Stimulated activated CD4-positive, alpha-beta T cell treated with anti-CD3 and anti-CD28 coated beads, Interleukin-1b, Interleukin-23, amount 100 ng/mL, for 1 hour (primary cell): ENCODE measurements at places on chromosomes 1 and 21.

DNA sequence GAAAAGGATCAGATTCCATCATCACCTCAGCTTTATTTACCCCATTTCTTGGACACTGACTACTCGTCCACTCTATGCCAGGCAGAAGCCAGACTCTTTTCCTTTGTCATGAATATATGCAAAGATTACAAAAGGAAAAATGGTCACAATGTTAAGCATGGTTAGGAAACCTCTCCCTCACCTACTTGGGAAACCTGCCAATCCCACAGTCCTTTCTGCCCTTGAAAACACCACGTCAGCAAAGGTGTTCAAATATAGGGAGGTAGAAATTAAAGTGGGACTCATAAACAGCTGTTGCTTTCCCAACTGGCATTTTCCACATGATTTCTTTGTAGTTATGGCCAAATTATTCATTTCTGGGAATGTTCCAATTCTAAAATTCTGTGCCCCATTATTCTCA lies 16.2 kb upstream of the ATP13A2 start:
- DNase-seq = no peak

- DNase-seq = no peak
Measured at GRCh38 chr21:36246080-36246631, 73.8 kb upstream of the MORC3 start.

GRCh38 chr1:115064461-115064860 lies 24.8 kb downstream of the TSPAN2 start:
- no peak for DNase-seq

DNA sequence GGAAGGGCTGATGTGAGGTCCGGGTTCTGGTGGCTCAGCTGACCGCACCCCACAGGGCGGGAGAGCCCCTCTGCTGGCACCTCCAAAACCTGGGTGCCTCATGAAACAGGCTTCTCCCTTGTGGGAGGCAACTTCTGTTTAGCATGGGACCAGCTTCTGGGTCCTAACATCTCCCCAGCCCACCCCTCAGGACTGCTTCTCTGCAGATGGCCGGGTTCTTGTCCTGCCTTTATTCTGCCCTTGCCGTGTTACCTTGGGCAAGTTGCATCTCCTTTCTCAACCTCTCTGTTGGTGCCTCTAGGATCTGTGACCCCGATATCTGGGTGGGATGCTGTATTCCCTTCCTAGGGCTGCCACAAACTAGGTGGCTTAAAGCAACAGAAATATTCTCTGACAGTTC lies 15.0 kb upstream of the TTC22 start:
- no peak for DNase-seq

DNA sequence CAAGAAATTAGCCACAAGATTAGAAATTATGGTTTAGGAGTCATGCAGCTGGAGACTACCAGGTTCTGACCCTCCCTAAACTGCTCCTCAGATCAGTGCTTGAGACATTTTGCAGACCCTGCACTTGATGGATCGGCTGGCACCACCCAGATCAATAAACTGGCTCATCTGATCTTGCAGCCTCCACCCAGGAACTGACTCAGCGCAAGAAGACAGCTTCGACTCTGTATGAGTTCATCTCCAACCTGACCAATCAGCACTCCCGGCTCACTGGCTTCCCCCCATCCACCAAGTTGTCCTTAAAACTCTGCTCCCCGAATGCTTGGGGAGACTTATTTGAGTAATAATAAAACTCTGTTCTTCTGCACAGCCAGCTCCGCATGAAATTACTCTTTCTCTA lies 40.0 kb downstream of the L1TD1 start:
- DNase-seq = no peak

DNA sequence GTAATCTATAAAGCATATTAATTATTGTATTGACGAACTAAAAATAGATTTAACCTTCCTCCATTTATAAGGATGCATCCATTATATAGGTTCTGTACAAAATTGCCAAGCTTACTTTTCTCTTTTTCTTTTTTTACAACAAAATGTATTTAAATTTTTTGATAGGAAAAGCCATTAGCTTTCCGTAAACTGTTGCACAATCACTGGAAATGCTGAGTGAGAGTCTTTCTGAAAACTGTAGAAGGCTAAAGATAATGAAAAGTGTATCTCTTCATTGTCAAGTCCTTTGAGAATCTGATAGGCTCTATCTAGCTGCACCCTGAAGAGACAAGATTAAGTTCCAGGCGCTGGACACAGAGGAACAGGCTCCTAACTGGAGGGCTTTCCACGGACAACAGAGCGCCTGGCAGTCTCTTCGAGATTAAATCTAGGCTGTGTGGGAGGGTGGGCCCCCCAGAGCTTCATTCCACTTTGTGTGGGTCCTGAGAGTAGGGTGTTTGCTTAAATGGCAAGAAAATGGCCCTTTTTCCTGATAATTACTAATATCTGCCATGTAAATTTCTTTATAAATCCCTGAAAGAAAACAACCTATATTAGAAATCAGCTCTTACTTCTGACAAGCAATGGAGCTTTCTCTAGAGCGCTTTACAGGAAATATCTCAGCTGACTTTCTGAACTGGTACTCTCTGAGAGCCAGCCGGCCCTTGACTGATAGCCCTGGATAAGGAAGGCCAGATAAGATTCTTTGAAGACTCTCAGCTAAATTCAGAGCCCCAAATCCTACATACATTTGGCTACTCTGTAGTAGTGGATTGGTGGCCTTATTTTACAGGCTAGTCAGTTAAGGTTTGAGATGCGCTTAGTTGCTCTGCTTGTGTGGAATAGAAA lies 108.3 kb downstream of the FMN2 start:
- no peak for DNase-seq

GRCh38 chr1:65339866-65340468 lies 30.6 kb downstream of the DNAJC6 start:
- no peak for DNase-seq

GRCh38 chr1:165290148-165290547 lies 66.4 kb downstream of the LMX1A start:
- no peak for DNase-seq

DNA sequence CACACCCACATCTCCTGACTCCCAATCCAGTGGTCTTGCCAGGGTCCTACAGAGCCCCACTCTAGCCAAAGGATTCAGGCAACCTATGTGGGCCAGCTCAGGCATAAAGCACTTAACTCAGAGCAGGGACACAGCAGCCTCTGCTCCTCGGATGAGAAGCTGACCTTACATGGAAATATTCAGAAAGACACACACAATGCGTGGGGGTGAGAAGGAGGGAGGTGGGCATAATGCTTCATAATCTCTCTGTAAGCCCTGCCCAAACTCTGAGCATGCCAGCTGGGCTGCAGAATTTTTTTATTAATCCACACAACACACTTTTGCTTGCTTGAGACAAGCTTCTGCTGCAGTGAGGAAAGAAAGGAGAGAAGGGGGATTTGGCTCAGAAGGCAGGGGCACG lies 21.6 kb downstream of the KCND3 start:
- no peak for DNase-seq

DNA sequence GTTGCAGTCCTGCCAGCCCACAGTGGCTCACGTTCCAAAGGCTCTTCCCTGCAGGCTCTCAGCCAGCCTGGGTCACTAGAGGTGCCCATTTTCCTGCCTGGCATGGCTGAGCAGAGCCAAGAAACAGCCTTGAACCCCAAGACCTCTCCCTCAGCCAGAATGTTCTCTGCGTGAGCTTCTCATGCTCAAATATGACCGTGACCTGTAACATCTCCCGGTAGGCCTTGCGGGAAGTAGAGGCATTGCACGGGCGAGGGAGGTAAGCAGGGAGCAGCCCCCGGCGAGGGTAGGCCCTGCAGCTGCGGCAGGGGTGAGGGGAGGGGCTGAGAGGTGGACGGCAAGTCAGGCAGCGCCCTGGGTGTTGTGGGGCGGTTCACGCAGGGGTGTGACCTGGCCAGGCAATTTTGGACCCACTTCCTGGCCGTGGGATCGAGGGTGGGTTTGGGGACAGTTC lies 20.0 kb downstream of the RRP1 start:
- DNase-seq = no peak

GRCh38 chr1:224786533-224787250 lies 142.8 kb upstream of the DNAH14 start:
- no peak for DNase-seq

GRCh38 chr1:207077470-207078377 lies 10.9 kb upstream of the C4BPB start:
- DNase-seq = peak; percentile 25

DNA sequence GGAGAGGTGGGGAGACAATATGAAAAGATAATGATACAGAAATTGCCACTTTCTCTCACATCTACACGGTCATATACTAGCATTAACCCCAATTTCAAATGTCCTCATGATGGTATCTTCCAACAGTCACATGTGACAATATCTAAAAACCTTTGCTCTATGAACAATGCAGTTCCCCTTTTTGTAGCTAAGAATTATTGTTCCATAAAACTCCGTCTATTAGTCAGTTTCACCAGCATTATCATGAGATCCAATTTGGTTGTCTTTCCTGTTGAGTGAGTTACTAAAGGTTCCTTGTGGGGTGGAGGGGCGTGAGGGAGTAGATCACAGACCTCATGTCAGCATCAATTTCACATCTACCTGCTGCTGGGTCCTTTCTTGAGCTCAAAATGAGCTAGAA lies 1.7 kb downstream of the TIAM1 start:
- no peak for DNase-seq

GRCh38 chr1:210416681-210417080 lies 88.0 kb downstream of the HHAT start:
- no peak for DNase-seq

GRCh38 chr1:42735477-42736105 lies 4.4 kb downstream of the CLDN19 start:
- no peak for DNase-seq

- DNase-seq = peak; percentile 21
Measured at GRCh38 chr1:23216771-23217420, 406 bp downstream of the HTR1D start.

DNA sequence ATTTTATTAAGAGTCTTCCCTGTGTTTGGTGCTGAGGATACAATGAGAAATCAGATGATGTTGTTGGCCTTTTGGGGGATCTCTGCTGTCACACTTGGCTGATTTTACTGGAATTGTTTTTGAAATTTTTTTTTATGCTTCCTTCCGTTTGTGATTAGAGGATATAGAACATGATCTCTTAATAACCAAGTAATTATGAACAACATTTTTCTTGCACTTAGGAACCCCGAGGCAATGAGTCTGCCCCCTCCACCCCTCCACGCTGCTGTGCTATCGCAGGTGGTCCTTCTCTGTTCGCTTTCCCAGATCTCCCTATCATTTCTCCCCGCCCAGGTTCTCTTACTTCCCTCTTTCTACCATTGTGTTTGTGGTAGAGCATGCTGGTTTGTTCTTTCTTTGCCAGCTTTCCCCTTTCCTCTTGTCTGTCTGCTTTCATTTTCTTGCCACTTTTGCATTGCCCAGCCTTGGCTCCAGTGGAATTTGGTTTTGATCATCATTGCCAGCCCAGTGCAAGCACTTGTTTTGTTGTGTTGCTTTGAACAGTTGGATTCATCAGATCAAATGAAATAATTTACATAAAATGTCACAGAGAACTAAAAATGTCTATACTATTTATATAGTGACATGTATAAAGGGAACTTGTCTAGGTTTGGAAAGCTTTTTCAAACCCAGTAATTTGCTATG lies 73.1 kb upstream of the SCCPDH start:
- no peak for DNase-seq

- no peak for DNase-seq
Measured at GRCh38 chr1:13593511-13594131, 10.0 kb downstream of the PDPN start.

GRCh38 chr1:182054698-182055326 lies 6.7 kb downstream of the ZNF648 start:
- peak; percentile 11 for DNase-seq

GRCh38 chr1:243549791-243550190 lies 293.9 kb downstream of the SDCCAG8 start:
- DNase-seq = no peak
